ENCODE measurements at places on chromosomes 4 and X.

DNA sequence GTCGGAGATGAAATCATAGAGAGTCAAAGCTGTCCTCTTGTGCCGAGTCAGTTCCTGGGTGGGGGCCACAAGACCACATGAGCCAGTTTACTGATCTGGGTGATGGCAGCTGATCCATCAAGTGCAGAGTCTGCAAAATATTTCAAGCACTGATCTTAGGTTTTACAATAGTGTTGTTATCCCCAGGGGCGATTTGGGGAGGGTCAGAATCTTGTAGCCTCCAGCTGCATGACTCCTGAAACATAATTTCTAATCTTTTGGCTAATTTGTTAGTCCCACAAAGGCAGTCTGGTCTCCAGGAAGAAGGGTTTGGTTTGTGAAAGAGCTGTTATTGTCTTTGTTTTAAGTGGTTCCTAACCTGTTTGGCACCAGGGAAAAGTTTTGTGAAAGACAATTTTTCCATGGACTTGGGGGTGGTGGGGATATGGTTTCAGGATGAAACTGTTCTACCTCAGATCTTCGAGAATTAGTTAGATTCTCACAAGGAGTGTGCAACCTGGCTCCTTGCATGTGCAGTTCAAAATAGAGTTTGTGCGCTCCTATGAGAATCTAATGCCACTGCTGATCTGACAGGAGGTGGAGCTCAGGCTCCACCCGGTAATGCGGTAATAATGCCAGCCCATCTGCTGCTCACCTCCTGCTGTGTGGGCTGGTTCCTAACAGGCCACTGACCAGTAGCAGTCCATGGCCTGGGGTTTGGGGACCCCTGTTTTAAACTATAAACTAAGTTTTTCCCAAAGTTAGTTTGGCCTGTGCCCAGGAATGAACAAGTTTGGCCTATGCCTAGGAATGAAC, 29.2 kb downstream of the METAP1 start:
- no peak for DNase-seq

DNA sequence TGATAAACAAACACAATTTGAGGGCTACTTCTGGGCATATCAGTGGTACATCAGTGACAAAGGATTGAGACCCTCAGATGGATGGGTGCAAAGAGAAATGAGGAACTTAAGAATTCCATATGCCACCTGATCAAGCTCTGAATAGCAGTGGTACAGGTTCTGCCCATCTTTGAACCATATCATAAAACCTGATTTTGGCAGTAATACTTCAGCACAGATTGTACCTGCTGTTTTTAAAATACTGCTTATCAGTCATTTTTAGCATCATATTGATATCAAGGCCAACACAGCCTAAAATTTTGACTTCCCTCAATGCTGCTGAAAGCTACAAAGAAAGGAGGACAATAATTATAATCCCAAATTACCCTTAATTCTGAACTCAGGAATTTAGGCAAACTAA, 41.5 kb downstream of the ANK2 start:
- DNase-seq = no peak

DNA sequence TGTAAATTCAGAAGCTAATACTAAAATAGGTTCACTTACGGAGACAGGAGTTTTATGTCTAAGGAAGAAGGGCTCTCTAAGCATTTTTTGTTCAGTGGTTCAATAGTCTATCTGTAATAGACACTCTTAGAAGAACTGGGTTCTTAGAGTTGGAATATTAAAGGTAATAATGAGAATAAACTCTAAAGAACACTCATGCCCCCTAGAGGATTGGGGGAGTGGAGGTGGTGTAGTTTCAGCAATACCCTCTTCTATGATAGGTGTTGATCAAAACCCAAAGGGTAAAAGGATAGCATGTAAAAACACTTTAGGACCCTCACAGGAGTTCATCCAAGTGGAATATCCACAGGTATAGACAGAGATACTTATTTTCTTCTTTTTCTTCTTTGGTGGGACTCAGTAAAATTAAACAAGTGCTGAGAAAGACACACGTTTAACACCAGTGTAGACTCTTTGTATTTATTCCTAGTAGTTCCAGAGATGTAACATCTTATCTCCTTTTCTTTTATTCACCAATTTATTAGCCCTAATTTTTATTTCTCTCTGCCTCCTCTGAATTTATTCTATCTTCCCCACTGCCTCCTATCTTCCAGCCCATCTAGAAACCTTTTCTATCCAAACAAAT, 25.7 kb upstream of the MND1 start:
- peak; percentile 55 for DNase-seq

DNA sequence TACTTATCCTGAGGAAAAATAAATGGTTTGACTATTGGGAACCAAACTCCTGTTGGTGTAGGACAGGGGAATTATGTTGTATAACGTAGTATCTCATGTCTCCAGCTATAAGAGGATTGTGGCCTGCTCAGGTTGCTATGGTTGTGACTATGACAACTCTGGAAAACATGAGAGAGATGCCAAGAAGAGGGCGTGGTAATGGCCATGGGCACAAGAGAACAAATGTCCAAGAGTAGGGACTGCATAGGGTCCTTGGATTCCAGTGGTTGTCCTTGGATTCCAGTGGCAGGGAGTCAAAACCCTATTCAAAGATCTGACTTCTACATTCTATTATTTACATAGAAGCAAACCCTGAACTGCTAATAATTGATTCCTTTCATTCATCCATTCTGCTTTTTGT, 6.8 kb upstream of the MOB1B start:
- DNase-seq = no peak

GRCh38 chr4:38821739-38822138, 17.1 kb upstream of the TLR1 start:
- DNase-seq = no peak

- no peak for DNase-seq
Measured at GRCh38 chrX:15855568-15856221, 1.1 kb upstream of the AP1S2 start.

DNA sequence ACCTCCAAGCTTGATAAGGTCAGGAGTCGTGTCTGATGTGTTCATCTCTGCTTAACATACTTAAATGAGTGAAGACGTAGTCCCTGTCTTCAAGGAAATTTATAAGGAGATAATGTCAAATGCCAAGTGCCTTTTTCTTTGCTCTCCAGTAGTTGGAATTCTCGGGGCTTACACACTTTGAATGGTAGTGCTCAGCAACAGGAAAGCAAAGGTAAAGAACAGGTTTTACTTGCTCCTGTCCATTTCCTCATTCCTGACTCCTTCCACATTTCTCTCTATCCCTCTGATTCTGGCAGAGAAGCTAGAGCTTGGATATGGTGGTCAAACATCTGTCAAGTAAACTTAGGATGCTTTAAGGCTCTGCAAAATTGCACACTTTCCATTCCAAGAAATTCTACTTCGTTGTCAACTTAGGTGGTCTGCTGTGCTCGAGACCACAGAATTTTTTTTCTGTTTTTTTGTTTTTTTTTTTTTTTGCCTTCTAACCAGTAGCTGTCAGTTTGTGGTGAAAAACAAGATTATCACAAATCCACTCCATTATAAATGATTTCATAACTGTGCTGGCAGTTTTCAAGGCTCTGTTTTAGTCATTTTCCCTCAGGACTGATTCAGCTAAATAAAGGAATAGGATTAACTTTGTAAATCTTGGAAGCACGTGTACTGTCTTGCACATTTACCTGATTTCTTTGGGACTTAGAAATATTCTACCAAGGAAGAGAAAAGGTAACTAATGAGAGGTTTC, 180.8 kb upstream of the ANXA3 start:
- DNase-seq = no peak

- no peak for DNase-seq
Measured at GRCh38 chr4:95363966-95364365, 184.8 kb downstream of the UNC5C start.

DNA sequence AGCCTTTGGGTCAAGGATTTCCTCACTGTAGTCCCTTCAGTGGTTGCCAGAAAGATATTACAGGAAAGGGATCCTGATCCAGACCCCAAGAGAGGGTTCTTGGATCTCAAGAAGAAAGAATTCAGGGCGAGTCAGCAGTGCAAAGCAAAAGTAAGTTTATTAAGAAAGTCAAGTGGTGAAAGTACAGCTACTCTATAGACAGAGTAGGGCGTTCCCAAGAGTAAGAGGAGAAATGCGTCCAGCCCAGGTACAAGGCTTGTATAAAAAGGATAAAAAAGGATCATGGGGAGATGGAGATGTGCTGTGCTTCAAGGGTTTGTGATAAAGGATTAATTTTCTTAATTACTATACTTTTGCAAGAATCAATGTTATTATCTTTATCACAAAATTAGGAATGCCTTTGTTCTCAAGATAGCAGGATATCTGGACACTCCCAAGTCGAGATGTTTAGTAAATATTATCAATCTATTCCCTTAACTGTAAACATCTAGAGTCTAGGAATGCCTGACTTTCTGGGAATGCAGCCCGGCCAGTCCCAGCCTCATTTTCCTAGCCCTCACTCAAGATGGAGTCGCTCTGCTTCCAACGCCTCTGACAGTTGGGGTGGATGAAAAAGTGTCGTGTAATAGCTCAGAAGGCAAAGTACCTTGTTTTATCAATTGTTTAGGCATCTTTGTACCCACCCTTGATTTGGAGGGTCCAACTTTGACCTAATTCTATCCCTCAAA, 360.7 kb downstream of the GPM6A start:
- DNase-seq = no peak

DNA sequence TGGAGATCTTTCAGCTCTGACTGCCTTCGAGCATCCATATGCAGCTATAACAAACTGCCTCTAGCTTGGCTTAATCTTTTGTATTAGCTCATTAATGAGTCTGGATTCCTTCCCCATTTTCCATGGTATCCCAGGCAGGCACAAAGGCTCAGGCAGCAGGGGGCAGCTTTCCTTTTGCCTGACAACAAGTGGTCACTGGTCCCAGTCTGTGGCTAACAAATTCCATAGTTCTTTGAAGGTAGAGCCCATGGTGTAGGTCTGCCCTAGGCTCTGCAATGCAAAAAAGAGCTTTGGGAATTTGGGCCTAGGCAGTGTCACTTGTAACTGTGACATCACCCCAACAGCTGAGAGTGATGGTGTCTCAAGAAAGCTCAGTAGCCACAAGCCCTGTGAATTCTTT, 234.4 kb upstream of the GPC4 start:
- no peak for DNase-seq

- DNase-seq = no peak
Measured at GRCh38 chr4:6224735-6225134, 24.4 kb upstream of the JAKMIP1 start.

GRCh38 chr4:126737899-126738526, 894.7 kb upstream of the INTU start:
- no peak for DNase-seq
